NCI-H1105 treated with DMSO at 0.1 percent for 48 hours (cell line): ENCODE measurements at places on chromosomes 2 and 18.

DNA sequence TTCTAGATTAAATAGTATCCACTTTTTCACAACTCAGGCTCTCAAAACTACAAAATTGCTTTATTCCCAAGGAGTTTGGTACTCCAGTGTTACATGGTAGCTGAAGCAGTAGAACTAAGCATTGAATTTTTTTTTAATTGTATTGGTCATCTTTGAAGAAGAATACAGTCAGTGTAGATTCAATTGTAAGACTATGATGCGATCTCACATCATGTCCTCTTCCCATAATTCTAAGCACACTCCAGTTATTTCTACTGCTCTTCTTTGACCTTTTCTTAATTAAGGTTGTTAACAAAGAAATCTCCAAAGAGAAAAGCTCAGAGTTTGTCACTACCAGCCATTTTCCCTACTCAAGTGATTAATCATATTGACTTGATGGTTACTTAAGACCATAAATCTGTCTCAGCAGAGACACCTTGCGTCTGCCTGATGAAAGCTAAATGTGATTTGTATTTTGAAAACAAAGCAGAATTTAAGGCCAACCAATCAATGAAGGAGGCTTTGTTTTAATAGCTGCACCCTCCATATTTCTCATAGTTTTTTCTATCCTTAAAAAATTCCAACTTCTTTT is 130.2 kb downstream of the DTNA start:
- DNase-seq, result no peak

GRCh38 chr2:219344751-219345430 is 12.3 kb upstream of the RESP18 start:
- DNase-seq, result peak; percentile 67

- DNase-seq, result no peak
These were observed 154.8 kb downstream of the COL6A3 start for GRCh38 chr2:237259201-237259600.

DNA sequence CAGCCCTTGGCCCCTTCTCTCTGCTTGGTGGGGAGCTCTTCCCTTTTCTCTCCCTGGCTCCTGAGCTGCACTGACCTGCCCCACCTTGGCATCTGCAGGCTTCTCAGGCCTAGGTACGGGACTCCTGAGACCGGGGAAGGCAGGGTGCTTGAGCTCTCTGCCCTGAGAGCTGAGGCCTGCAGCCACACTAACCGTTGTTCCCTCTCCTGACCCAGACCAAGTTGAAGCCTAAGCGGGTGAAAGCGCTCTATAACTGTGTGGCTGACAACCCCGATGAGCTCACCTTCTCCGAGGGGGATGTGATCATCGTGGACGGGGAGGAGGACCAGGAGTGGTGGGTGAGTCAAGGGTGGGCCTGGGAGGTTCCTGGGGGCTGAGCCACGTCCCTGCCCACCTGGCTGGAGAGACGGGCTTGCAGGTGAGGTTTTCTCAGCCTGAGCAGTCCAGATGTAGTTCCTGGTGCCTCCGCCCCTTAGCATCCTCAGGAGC is 22.2 kb downstream of the ITGB1BP1 start:
- DNase-seq, result no peak

DNA sequence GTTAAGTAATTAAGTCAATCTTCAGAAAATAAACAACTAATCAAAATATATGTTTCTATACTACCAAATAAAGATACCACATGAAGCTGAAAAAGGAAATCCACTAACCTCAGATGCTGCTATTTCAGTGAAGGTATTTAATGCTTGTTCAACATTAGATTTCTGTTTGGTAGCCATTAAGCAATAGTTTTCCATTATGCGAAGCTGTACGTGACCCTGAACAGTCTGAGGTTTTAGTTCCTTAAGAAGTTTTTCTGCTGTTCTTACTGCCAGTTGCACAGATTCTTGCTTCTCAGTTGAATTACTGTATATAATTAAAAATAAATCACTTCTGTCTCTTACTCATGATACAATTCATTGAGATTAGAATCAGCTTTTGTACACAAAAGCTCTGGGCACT is 65.4 kb downstream of the TTC21B start:
- no peak for DNase-seq

- DNase-seq, result no peak
These were observed 60.8 kb downstream of the MBP start for GRCh38 chr18:77071711-77072292.
